ENCODE measurements at places on chromosomes 4 and X.

- peak; percentile 78 for DNase-seq
Measured at GRCh38 chr4:185201977-185202962, 1.5 kb downstream of the CFAP97 start.

DNA sequence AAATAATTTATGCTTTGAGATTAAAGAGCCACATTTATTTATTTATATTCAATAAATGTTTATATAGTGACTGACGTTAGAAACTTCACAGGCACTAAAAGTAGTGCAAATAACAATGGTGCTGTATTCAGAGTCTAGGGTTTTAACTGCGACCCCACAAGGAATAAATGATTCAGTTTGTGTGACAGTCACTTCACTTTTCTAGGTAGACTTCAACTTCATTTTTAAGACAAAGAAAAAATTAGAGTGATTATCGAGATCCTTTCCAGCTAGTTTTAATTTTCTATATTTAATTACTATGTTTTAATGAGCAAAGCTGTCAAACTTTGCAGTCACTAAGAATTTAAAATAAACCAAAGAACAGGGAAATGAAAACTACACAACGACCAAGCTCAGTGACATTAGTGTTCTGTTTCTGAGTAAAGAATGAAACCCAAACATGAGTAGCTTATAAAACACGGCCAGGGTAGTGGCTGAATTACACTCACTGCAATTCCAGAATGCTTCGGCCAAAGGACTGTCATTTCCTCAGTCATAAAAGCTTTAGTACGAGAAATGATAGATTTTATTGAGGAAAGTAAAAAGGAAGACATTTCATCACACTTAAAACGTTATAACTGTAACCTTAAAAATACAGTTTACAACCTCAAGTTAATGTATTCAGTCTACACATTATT, 38.6 kb downstream of the ADGRA3 start:
- no peak for DNase-seq

- DNase-seq = no peak
Measured at GRCh38 chr4:101306225-101306624, 41.1 kb downstream of the PPP3CA start.

GRCh38 chr4:150237110-150237872, 159.0 kb downstream of the DCLK2 start:
- no peak for DNase-seq

GRCh38 chr4:110046588-110047049, 133.9 kb downstream of the EGF start:
- DNase-seq = no peak

GRCh38 chr4:151646322-151646721, 114.5 kb downstream of the GATB start:
- DNase-seq = no peak

GRCh38 chr4:114025176-114025777, 45.8 kb upstream of the ARSJ start:
- DNase-seq = no peak

DNA sequence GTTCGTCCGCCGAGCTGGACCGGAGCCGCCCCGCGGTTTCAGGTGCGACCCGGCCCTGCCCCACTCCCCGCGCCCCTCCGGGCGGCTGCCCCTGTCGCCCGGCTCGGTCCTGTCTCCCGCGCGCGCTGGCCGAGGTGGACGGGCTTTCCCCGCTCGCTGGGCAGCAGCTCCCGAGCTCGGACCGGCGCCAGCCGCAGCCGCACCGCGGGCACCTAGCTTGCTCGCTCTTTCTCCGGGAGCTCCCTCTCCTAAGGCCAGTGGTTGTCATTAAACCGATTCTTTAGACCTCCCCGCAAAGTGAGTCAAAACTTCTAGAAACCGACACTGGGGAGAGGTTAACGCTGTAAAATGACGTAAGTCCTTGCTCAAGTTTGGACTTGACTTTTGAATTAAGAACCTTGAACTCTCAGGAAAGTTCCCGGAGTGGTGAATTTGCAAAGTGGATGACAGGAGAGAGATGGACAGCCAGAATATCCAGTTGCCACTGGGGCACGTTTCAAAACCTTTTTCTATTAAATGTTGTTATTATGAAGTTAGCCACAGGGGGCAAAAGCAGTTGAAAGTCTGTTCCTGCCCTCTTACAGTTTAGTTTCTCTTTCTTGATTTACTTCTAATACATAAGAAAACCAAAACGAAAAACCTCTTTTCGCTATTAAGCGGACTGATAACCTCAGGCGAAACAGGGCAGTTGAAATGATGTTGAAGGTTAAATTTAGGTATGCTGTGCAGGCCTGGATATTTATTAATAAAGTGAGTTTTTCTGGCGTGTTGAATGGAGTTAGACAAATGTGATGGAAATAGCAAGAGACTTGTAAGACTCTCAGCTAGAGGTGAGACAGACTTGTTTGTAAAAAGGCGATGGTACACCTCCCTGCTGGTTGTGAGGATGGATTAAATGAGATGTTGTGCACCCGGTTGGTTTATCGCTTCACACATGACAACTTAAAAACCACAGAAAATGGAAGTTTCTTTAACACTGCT, 847 bp downstream of the PI4K2B start:
- DNase-seq = peak; percentile 89

- peak; percentile 72 for DNase-seq
Measured at GRCh38 chr4:41216294-41217019, 2.1 kb upstream of the APBB2 start.

DNA sequence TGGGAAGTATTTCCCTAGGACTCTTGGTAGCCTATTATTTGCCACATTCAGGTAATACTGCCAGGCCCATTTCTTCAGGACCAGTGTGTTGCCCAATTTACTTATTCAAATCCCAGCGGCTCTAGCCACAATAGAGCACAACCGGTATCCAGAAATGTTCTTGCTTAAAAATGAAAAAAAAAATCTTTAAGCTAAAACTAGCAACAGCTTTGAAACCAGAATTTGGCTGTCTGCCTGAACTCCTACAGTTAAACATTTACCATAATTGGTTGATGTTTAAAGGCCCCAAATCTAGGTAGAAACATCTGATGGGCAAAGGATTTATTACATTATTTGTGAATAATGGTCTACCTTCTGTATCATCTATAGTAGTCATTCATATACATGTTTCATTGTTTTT, 930 bp upstream of the SLITRK4 start:
- no peak for DNase-seq

DNA sequence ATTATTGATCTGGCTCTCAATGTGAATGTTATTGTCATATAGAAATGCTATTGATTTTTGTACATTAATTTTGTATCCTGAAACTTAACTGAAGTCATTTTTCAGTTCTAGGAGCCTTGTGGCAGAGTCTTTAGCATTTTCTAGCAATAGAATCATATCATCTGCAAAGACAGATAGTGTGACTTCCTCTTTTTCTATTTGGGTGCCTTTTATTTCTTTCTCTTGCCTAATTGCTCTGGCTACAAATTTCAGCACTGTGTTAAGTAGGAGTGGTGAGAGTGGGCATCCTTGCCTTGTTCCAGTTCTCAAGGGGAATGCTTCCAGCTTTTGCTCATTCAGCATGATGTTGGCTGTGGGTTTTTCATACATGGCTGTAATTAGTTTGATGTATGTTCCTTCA, 102.7 kb downstream of the SH3BGRL start:
- DNase-seq = no peak

GRCh38 chr4:156779042-156779441, 192.6 kb downstream of the PDGFC start:
- no peak for DNase-seq

- no peak for DNase-seq
Measured at GRCh38 chr4:73669410-73670183, 49.4 kb upstream of the RASSF6 start.

GRCh38 chrX:97238632-97239031, 354.9 kb downstream of the RPA4 start:
- peak; percentile 1 for DNase-seq

- no peak for DNase-seq
Measured at GRCh38 chr4:181582595-181582994, 660.6 kb upstream of the TENM3 start.

GRCh38 chr4:127997534-127998388, 32.6 kb downstream of the ABHD18 start:
- DNase-seq = peak; percentile 35

DNA sequence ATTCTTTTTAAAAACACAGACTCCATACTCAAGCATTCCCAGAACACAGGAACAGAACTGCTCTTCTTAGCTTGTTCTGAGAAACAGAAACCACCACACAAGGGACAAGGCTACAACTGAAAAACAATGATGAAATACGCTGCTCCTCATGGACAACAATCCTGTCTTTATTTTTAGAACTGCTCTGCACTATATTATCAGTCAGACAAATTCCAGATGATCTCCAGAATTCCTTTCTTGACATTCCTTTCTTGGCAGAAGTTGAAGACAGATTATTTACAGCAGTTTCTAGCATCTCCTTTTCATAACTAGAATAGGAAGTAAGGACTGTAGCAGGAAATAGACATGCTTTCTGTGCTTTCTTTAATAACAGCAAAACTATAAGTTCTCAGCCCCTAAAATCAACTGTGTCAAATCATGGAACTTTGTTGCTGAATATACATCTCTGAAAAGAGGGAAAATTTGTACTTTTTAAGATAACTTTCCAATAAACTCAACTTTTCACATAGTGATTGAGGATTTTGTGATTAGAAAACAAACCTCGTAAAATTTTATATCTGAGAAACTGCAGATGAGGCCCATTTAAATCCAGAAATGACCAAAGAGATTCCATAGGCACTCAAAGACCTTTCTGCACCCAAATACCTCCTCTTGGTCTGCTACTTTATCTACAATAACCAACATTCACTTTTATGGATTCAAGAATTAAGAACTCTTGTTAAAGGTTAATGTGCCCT, 35.9 kb downstream of the ANTXR2 start:
- DNase-seq = peak; percentile 48

- DNase-seq = no peak
Measured at GRCh38 chr4:186820391-186820891, 96.8 kb upstream of the FAT1 start.

- DNase-seq = no peak
Measured at GRCh38 chrX:72294497-72294896, 11.2 kb downstream of the CITED1 start.

DNA sequence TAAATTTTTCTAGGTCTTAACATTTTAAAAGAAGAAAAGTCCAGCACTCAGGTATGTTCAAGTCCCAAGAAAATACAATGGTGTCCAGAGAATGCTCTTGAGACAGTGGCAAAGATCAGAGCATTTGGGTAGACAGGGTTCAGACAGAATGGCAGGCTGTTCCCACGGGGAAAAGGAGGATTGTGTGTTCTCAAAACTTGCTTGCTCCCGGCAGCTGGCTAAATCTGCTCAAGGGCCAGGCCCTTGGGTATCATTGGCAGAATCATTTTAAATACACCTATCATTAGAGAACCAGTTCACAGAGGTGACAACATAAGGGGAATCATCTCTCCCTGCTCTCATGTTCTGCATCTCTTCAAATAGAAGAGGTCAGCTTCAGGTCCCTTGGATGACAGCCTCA, 456.3 kb downstream of the DTHD1 start:
- no peak for DNase-seq

DNA sequence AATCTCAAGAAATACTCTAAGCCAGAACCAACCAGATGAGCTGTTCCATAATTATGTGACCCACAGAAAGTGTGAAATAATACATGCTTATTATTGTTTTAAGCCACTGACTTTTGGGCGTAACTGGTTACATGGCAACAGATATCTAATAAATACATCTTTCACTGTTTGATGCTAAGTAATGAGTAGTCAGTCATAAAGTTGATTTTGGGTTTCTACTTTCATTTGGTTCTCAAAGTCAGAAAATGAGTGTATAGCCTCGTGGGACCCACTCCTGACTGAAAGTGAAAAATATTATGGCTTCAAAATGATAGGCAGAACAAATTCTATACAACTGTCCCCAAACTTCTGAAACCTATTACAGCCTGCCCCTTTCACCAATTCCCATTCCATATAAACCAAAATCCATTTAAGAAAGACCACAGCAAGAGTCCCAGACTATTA, 88.0 kb upstream of the CBR4 start:
- no peak for DNase-seq

DNA sequence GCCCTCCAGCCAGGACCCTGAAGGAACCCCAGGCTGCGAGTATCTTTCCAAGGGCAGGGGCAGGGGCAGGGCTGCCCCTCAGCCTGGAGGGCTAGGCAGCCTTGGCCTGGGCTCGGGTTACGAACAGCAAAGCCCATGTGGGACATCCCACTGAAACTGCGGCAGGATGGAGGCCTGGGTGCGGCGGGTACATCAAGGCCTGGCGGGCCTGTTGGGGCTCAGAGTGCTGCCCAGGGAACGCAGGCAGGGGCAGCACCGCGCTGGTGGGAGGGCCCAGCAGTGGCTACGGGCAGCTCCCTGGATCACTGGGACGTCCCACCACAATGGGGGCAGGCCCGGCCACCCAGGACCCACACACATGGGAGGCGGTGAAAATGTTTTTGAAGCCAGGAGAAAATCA, 10.9 kb downstream of the NAT8L start:
- no peak for DNase-seq

DNA sequence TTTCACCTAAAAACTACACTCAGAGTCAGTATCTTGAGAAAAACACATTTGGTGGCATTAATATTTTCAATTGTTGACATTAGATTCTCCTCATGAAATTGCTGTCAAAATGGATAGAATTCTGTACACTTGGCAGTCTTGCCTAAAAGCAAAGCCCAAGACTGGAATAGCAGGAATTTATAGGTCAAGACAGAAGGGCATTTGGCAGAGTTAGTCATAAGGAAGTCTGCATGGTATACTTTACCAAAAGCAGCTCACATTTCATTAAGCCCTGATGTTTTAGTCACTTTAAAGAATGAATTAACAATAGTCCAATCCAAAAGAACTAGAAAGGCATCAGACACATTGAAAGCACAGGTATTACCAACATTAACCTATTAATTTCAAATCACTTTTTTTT, 7.1 kb downstream of the CCDC160 start:
- DNase-seq = no peak

DNA sequence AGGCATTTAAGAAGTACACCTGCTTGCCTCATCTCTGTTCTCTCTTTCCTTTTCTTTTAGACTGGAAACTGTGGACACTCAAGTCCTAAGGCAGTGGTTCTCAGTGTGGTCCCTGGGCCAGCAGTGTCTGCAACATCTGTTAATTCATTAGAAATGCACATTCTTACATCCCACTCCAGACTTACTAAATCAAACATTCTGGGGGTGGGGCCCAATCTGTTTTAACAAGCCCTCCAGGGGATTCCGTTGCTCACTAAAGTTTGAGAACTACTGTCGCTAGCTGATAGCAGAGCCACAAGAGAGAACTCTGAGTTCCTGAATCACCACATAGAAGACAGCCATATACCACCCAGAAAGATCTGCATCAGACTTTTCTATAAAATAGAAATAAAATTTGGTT, 430.6 kb downstream of the BCOR start:
- DNase-seq = no peak

- DNase-seq = no peak
Measured at GRCh38 chr4:185805979-185806378, 6.0 kb downstream of the SORBS2 start.
